HL-60 (cell line): ENCODE measurements at places on chromosomes 13 and 19.

DNA sequence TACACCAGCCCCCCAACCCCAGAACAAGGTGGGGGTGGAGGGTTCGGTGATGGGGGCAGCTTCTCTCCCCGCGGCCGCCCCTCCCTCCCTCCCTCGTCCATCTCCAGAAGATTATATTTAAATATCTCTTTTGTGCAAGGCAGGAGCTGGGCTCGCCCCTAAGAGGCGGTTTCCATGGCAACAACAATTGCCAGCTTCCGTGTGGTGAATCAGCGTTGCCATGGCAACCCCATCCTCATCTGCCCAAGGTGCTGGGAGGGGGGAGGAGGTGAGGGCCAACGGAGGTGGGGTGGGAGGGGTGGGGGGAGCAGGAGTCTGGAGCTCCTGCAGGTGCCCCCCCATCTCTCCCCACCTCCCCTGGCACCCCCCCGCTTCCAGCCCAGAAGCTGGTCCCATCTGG lies 46.4 kb downstream of the CELF5 start:
- no peak for DNase-seq

GRCh38 chr19:14478113-14478545 lies 3.0 kb upstream of the PTGER1 start:
- no peak for DNase-seq

- DNase-seq = no peak
Observed at GRCh38 chr19:55341171-55341588, 1.5 kb downstream of the KMT5C start.

DNA sequence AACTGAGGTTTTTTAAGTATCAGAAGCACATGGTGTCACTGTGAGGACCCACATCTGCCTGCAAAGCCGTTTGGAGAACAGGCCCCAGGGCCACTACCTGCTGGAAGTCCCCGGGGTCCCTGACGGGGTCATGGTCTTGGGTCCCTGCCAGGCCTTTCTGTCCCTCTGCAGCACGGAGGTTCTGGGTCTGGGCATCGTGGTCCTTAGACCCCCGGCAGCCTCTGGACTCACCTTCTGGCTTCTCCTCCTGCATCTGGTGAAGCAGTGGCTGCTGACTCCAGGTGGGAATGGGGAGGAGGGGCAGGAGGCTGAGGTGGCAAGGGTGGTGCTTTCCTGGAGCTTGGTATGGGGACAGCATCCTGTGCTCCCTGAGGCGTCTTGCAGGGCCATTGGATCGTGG lies 198.6 kb downstream of the TEX29 start:
- no peak for DNase-seq

GRCh38 chr19:2722541-2723344 lies 1.6 kb upstream of the DIRAS1 start:
- DNase-seq = peak; percentile 39

GRCh38 chr13:75825161-75825560 lies 189.0 kb downstream of the LMO7 start:
- DNase-seq = no peak

GRCh38 chr19:19594381-19594780 lies 24.1 kb downstream of the PBX4 start:
- no peak for DNase-seq

- DNase-seq = peak; percentile 61
Observed at GRCh38 chr19:27780367-27781075, 1432.4 kb downstream of the UQCRFS1 start.

- no peak for DNase-seq
Observed at GRCh38 chr19:16521715-16522289, 20.4 kb downstream of the CHERP start.

DNA sequence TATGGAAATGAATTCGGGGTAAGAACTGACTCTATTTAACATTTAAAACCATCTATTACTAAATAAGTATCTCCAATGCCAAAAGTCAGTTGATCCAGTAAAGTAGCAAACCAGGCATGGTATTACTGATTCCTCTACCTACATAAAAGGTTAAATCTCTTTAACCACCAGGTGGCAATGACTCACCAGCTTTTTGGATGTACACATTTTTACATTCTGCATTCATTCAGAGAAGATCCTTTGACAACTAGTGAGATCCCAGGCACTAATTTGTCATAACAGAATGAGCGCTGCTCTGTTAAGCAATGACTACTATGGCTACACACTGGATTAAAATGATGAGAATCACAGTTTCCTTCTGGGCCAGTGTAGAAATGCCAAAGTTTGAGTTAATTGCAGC lies 329.8 kb upstream of the GPC6 start:
- no peak for DNase-seq

GRCh38 chr13:73038064-73038463 lies 20.7 kb upstream of the KLF5 start:
- DNase-seq = no peak

DNA sequence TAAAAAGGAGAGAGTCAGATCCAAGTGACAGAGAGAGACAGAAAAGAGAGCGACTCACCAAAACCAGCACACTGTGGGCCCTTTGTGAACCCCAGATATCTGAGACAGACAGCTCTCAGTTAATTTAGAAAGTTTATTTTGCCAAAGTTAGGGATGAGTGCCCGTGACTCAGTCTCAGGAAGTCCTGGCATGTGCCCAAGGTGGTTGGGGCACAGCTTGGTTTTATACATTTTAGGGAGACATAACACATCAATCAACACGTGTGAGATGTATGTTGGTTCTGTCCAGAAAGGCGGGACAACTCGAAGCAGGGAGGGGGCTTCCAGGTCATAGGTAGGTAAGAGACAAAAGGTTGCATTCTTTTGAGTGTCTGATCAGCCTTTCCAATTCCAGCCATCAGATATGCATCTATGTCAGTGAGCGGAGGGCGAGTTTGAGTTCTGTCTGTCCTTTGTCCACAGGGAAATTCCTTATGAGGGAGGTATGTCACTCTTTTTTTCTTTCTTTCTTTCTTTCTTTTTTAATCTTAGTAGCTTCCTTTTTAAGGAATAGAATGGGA lies 37.2 kb upstream of the ATP11A start:
- no peak for DNase-seq

GRCh38 chr19:5354403-5354802 lies 13.8 kb upstream of the PTPRS start:
- DNase-seq = no peak

GRCh38 chr13:112803422-112803821 lies 113.6 kb downstream of the ATP11A start:
- DNase-seq = peak; percentile 79

DNA sequence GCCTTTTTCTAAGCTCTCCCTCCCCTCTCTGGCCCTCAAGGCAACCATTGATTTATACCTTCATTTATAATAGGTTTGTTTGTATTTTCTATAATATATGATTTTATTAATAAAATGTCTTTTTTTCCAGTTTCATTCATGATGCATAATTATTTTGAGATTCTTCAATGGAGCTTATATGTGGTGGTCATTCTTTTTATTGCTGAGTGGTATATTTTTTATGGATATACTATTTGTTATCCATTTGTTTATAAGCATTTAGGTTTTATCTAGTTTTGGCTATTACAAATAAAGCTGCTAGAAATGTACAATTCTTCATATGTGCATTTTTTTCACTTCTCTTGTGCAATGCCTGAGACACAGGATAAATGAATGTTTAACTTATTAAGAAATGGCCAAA lies 10.8 kb downstream of the ZNF211 start:
- no peak for DNase-seq

- no peak for DNase-seq
Observed at GRCh38 chr13:112844879-112845278, 124.1 kb upstream of the MCF2L start.

DNA sequence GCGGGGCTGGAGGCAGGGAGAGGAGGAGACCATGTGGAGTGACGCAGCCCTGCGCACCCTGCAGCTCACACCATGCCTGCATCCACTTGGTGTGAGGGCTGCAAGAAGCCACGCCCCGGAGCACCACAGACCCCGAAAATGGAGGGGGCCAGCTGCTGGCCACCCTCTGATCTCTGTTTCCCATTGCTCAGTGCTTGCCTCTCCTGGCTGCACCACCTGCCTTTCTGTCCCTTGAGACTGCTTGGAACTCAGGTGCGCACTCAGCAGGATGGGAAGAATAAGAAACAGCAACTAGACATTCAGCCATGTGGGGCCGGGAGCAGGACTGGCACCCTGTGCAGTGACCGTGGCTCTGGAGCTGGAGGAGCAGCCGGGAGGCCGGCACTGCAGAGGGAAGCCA lies 64.0 kb downstream of the ANKRD10 start:
- DNase-seq = no peak

DNA sequence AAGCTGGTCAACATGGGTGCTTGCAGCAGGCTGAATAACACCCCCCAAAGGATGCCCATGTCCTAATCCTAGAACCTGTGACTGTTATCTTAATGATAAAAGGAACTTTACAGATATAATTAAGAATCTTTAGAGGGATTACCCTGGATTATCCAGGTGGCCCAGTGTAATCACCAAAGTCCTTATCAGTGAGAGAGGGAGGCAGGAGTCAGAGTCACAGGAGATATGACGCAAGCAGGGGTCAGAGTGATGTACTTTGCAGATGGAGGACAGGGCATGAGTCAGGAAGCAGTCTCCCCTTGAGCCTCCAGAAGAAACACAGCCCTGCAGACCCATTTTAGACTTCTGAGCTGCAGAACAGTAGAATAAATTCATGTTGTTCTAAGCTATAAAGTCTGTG lies 9.8 kb downstream of the ZNF606 start:
- DNase-seq = no peak

DNA sequence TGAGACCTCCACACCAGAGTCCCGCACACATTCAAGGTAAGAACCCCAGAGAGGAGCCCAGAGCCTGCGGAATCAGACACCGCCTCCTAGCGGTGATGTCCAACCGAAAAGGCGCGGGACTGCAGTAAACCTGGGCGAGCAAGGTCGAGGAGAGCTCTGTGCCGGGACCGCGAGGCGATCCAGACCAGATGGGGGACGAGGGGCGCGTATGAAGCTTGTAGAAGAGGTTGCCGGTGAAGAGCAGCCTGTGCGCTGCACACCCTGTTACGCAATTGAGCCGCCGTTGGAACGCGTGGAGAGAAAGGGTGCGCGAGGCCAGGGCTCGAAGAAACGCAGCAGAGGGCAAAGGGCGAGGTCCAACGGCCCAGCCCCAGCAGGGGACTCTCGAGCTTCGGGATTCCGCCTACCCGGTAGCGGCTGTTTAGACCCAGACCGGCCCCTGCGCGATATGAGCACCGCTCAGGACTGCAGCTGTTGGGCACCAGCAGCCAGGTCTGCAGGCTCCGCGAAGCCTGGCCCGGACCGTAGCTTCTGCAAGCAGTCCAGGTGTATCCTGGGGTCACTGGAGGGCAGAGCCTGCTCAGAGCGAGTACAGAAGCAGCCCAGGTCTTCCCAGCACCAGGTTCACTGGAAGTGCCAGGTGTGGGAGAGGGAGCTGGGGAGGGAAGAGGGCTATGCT lies 65.9 kb upstream of the ZNF599 start:
- no peak for DNase-seq

DNA sequence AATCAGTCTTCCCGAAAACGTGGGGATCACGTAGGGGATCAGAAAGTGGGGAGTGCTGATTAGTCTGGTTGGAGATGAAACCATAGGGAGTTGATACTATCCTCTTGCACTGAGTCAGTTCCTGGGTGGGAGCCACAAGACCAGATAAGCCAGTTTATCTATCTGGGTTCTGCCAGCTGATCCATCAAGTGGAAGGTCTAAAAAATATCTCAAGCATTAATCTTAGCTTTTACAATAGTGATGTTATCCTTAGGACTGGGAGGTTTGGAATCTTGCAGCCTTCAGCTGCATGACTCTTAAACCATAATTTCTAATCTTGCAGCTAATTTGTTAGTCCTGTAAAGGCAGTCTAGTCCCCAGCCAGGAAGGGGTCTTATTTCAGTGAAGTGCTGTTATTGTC lies 2474.2 kb downstream of the PCDH9 start:
- no peak for DNase-seq

- DNase-seq = no peak
Observed at GRCh38 chr13:90098577-90098976, 1248.9 kb upstream of the MIR17HG start.

DNA sequence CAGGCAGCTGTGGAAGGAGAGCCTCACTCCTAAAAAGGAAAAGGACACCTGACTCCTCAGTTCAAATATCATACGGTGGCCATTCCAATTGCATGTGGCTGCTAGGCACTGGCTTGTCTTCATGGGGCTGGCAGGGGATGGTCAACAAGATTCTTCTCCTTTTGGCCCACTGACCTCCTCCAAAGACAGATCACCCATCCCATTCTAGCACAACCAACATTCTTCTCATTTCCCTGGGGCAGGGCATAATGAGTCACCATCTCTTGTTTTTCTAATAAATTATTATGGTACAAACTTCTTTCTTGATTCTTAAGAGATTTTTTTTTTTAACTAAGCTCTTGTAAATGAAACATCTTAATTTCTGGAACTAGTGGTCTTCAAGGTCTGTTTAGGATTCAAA lies 136.7 kb upstream of the NBEA start:
- DNase-seq = no peak

GRCh38 chr13:82739881-82740280 lies 1142.4 kb downstream of the SLITRK1 start:
- no peak for DNase-seq

- no peak for DNase-seq
Observed at GRCh38 chr19:4391701-4392483, 8.5 kb downstream of the SH3GL1 start.

GRCh38 chr19:2796659-2797266 lies 11.5 kb downstream of the THOP1 start:
- no peak for DNase-seq

GRCh38 chr19:28466107-28467045 lies 746.6 kb downstream of the UQCRFS1 start:
- no peak for DNase-seq

DNA sequence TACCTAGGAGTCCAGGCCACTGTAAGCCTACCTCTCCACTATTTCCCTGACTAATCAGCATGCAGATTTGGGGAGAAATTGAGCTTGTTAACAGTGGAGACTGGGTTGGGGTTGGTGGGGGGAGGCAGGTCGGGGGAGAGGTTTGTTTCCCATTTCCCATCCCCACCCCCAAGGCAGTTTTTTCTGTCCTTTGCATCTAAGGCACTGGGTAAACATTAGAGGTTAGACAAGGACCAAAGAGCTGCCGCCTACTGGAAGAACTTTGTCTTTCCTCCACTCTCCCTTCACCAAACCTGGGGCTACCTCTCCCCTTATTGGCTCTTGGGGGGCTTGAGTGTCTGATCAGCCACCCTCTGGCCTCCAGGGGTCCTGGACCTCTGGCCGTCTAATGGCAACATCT lies 953 bp downstream of the KCNN4 start:
- no peak for DNase-seq

DNA sequence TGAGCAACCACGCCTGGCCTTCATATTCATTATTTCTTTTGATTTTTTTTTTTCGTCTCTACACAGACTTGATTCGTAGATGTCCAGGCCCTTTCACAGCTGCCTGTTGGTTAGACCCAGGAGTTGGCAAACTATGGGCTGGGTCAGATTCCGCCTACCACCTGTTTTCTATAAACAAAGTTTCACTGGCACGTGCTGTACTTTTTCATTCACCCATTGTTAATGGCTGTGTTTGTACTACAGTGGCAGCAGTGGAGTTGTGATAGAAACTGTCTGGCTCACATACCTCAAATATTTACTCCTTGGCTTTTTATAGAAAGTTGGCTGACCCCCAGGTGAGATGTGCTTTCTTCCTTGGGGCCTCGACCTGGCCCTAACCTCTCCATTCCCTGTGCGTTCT lies 72.9 kb upstream of the TEX29 start:
- DNase-seq = no peak
